Stimulated activated naive B cell treated with anti-CD40 and anti-IgM and Interleukin-4, amounts not matched to agents 10 μg/mL and 1 μg/mL and 100 μg/mL, for 72 hours (primary cell): ENCODE measurements at places on chromosomes 1 and 21.

GRCh38 chr1:20466273-20466672 lies 19.7 kb downstream of the CAMK2N1 start:
- H3K36me3 ChIP-seq: no peaks in the 10 kb centered on the region
- peak overlapping the region; percentile 14 for H3K4me3 ChIP-seq
- H3K27me3 ChIP-seq: peaks cover 45% of the 10 kb centered on the region
- no peak overlapping the region for H3K27ac ChIP-seq
- no peaks in the 10 kb centered on the region for H3K4me1 ChIP-seq

- H3K4me1 ChIP-seq: no peaks in the 10 kb centered on the region
- H3K27me3 ChIP-seq: no peaks in the 10 kb centered on the region
- H3K27ac ChIP-seq: no peak overlapping the region
- no peaks in the 10 kb centered on the region for H3K36me3 ChIP-seq
- H3K4me3 ChIP-seq: no peak overlapping the region
- no peak for DNase-seq
Measured at GRCh38 chr1:166283600-166283999, 116.8 kb upstream of the FAM78B start.

GRCh38 chr1:168083456-168084325 lies 53.0 kb downstream of the GPR161 start:
- peaks cover 4% of the 10 kb centered on the region for H3K4me1 ChIP-seq
- no peaks in the 10 kb centered on the region for H3K36me3 ChIP-seq

GRCh38 chr1:59502009-59502691 lies 205.3 kb downstream of the FGGY start:
- no peak overlapping the region for H3K4me3 ChIP-seq
- no peak overlapping the region for H3K27ac ChIP-seq
- peaks cover 12% of the 10 kb centered on the region for H3K36me3 ChIP-seq
- H3K27me3 ChIP-seq: no peaks in the 10 kb centered on the region

DNA sequence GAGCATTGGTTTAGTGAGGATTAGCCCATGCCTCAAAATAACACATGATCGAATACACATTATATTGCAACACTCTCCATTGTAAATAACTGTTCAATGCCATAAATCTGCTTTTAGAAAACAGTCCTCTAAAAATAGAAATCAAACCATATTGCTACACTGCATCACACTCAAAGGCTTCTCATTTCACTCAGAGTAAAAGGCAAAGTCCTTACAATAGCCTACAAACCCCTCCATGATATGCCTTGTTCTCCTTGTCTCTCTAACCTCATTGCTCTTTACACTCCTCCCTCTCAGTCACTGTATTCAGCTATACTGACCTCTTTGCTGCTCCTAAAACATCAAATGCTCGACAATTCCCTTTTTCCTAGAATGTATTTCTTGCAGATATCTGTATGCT lies 64.2 kb downstream of the CYYR1 start:
- no peak for DNase-seq
- no peaks in the 10 kb centered on the region for H3K36me3 ChIP-seq
- no peaks in the 10 kb centered on the region for H3K27me3 ChIP-seq
- H3K4me3 ChIP-seq: no peak overlapping the region
- H3K27ac ChIP-seq: no peak overlapping the region
- H3K4me1 ChIP-seq: no peaks in the 10 kb centered on the region

DNA sequence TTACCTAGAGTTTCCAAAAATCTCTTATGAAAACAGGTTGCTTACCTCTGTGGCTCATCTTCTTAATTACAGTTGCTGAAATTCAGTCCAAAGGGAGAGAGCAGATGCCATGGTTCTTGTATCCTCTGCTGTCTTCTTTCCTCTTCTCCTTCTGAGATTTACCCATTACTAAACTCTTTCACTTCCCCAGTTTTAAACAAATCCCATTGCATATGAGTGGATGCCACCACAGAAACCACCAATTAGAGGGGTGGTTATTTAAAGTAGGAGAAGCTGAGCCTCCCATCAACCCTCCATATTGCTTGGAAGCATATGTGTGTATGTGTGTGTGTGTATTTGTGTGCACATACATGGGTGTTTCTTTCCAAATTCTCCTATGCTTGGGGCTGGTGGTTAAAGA lies 128.5 kb upstream of the KCNK1 start:
- peaks cover 6% of the 10 kb centered on the region for H3K27me3 ChIP-seq
- no peak for DNase-seq
- no peaks in the 10 kb centered on the region for H3K4me1 ChIP-seq
- H3K36me3 ChIP-seq: no peaks in the 10 kb centered on the region
- H3K4me3 ChIP-seq: no peak overlapping the region

DNA sequence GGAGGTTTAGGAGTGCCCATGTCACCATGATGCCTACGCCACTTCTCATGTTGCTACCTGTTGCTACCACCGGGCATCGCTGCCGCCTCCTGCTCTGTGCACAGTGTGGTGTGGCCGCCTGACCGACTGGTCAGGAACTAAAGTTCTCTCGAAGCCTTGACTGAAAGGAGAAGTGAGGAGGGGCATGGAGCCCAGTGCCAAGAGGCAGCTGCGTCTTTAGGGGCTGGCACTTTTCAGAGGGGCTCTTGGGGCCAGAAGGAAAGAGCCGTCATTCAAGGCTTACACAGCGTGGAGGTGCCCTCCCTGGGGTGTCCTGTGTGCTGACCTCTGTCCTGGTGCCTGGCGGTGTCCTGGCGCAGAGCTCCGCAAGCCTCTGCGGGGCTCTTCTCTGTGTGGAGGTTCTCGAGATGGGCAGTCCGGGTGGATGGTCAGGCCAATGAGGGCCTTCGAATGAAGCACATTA lies 57.2 kb downstream of the ADARB1 start:
- no peaks in the 10 kb centered on the region for H3K27me3 ChIP-seq
- no peak overlapping the region for H3K27ac ChIP-seq
- H3K4me3 ChIP-seq: no peak overlapping the region
- H3K36me3 ChIP-seq: peaks cover 65% of the 10 kb centered on the region
- no peak for DNase-seq

GRCh38 chr1:159172614-159173291 lies 1.3 kb downstream of the CADM3 start:
- no peaks in the 10 kb centered on the region for H3K36me3 ChIP-seq
- H3K27me3 ChIP-seq: peaks cover 52% of the 10 kb centered on the region
- peaks cover 23% of the 10 kb centered on the region for H3K4me1 ChIP-seq
- H3K4me3 ChIP-seq: peak overlapping the region; percentile 45
- DNase-seq: no peak

GRCh38 chr1:208537198-208537597 lies 293.0 kb upstream of the PLXNA2 start:
- H3K4me3 ChIP-seq: no peak overlapping the region
- no peaks in the 10 kb centered on the region for H3K4me1 ChIP-seq
- no peak overlapping the region for H3K27ac ChIP-seq
- no peaks in the 10 kb centered on the region for H3K27me3 ChIP-seq

- peaks cover 84% of the 10 kb centered on the region for H3K27me3 ChIP-seq
- no peaks in the 10 kb centered on the region for H3K36me3 ChIP-seq
- H3K4me3 ChIP-seq: no peak overlapping the region
- H3K4me1 ChIP-seq: peaks cover 23% of the 10 kb centered on the region
Measured at GRCh38 chr1:165356876-165357275, 361 bp upstream of the LMX1A start.

- no peak overlapping the region for H3K4me3 ChIP-seq
- H3K36me3 ChIP-seq: no peaks in the 10 kb centered on the region
- H3K27ac ChIP-seq: no peak overlapping the region
- H3K4me1 ChIP-seq: no peaks in the 10 kb centered on the region
- no peaks in the 10 kb centered on the region for H3K27me3 ChIP-seq
- DNase-seq: no peak
Measured at GRCh38 chr1:73953186-73953585, 244.8 kb downstream of the LRRIQ3 start.
